ENCODE measurements at places on chromosomes 2 and 18.

DNA sequence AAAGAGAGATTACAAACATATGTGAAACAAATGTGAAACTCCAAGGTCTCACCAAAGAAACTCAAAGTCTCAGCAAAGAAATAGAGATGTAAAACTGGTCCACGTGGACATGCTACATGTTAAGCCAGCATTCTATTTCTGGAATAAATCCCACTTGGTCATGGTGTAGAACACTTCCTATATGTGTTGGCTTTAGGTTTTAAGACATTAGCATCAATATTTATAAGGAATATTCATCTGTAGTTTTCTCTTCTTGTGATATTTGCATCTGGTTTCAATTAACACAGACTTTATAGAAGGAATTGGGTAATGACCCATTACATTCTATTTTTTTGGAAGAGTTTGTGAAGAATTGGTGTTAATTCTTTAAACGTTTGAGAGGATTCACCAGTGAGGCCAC, 133.1 kb downstream of the COPS8 start:
- DNase-seq, result no peak

DNA sequence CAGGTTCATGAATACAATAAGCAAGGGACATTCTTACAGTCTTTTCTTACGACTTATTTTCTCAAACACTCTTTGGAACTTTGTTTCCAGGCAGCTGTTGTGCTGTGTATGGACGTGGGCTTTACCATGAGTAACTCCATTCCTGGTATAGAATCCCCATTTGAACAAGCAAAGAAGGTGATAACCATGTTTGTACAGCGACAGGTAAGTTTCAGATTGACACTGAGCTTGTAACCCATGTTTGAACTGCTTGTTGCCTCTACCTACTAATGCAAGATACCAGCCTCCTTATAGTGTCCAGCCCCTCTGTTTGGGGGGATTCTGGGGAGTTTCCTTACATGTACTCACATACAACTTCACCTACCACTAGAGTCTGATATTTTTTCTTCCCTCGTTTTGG, 3.8 kb downstream of the XRCC5 start:
- DNase-seq, result no peak

DNA sequence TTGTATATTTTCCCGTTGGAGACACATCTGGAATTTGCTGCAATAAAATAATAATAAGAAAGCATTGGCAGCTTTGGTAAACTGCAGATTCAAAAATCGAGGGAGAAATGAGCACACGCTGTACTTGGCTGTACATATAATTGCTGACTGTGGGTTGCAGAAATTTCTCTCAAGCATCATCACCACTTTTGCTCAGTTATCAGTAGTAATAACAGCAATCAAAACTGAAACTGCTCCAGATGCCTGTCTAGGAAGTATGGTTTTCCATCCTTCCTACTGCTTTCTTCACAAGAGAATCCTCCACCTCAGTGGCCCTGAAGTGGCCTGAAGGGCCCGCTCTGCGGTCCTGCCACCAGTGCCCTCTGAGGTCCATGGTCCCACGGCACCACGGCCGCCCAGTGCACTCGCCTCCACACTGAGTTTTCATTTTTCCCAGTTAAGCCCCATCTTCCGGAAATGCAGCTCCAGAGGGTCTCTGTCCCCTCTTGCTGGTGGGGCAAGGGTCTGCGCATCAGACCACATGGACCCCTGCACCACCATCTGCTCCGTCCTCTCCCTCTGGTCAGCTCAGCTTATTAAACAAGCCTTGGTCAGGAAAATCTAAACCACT, 3.9 kb downstream of the DUSP28 start:
- DNase-seq, result no peak

- DNase-seq, result no peak
Measured at GRCh38 chr2:40367032-40367431, 84.9 kb downstream of the SLC8A1 start.

GRCh38 chr2:67048314-67048713, 348.8 kb upstream of the ETAA1 start:
- no peak for DNase-seq

- no peak for DNase-seq
Measured at GRCh38 chr2:47520302-47520630, 117.3 kb downstream of the MSH2 start.

GRCh38 chr2:177797808-177798207, 274.8 kb downstream of the PDE11A start:
- no peak for DNase-seq

DNA sequence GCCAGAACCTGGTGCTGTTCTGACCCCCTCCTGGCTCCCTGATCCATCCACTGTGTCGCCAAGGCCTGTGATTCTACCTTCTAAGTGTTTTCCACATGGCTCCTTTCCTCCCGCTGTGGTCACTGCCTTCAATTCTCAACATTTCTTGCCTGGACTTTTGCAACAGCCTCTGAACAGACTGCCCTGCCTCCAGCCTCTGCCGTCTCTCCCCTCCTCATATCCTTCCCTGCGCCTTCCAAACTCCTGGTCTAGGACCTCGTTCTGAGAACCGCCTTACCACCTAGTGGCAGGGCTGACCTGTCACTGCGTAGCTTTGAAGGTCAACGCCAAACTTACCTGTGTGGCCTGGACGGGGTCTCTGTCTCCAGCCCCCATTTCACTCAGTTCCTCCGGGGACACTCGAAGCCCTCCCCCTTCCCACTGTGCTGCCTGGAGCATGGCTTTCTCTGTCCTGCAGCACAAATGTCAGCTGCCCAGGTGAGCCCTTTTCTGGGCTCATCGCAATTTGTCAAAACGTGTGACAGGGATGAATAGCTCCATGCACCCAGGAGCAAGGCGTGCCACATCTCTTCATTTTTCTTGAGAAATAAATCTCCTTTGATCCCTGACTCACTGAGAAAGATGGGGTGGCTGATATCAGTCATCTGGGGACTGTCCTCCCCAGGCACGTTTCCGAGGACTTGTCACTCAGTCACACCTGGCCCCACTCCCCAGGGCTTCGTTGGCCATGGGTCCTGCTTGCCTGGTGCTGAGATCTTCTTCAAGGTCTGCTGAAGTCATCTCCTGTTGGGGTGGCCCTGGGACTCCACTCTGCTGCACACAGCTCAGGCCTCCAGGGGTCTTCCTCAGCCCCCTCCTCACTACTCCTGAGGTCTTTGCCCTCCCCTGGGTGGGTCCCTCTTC, 46.7 kb downstream of the LDLRAD4 start:
- DNase-seq, result no peak
